ENCODE measurements at places on chromosomes 6 and 20.

DNA sequence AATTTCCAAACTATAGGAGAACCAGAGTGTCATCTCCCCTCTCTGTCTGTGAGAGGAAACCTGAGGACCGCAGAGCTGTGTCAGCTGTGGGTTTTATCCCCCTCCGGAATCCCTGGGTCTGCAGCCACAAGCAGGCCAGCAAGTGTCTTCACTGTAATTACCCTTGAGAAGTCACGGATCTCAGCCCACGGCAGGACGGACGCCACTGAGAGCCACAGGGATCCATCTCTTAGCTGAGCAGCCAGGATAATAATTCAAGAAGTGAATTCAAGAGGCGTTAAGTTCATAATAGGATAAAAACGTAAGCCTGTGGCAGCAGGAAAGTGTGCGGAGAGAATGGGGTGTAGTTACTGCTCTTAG lies 37.0 kb downstream of the DLL1 start:
- DNase-seq, result no peak

GRCh38 chr6:169640351-169640852 lies 61.4 kb downstream of the WDR27 start:
- DNase-seq, result peak; percentile 45

DNA sequence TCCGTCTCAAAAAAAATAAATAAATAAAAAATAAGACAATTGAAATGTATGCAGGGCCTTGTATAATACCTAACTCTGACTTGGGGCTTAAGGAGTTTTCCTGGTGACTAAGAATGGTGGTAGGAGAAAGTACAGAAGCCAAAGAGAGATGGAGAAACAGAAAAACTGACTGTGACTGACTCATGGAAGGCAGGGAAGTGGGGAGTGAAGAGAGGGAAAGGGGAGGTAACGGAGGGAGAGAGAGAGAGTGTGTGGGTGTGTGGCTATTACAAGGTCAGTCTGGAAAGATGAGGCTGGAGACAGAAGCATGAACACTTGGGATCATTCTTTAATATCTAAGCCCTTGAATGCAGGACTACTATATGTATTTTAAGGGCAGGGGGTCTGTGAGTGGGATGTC lies 38.5 kb downstream of the SNRNP48 start:
- peak; percentile 50 for DNase-seq

GRCh38 chr6:31070711-31071197 lies 41.6 kb downstream of the C6orf15 start:
- DNase-seq, result peak; percentile 70

DNA sequence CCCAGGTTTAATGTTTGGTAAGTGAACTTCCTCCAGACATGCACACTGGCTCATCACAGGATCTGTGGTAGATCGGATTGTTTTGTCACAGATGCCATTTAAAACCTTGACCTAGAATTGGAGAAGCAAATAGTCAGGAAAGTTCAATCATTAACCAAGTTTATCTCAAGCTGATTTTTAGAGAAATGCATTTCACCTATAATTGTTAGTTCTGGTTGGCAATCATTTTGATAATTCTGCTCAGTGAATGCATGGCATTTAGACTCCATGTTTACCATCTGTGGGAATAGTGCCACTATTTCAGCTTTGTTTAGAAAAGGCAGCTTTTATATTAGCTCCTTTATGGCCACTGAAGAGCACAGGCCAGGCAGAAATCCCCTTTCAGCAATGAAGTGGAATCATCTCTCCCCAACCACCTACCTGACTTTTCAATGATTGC lies 73.9 kb upstream of the IPCEF1 start:
- DNase-seq, result no peak

GRCh38 chr6:104682722-104683643 lies 176.7 kb downstream of the HACE1 start:
- peak; percentile 24 for DNase-seq

GRCh38 chr20:58778760-58779159 lies 71.9 kb downstream of the GNAS-AS1 start:
- no peak for DNase-seq

- no peak for DNase-seq
Measured at GRCh38 chr20:38770546-38770945, 22.3 kb downstream of the ACTR5 start.

- DNase-seq, result no peak
Measured at GRCh38 chr6:138945354-138945753, 42.7 kb downstream of the REPS1 start.

- DNase-seq, result no peak
Measured at GRCh38 chr20:32534661-32535240, 50.4 kb downstream of the NOL4L start.

- DNase-seq, result no peak
Measured at GRCh38 chr6:9002833-9003232, 567.5 kb upstream of the SLC35B3 start.

DNA sequence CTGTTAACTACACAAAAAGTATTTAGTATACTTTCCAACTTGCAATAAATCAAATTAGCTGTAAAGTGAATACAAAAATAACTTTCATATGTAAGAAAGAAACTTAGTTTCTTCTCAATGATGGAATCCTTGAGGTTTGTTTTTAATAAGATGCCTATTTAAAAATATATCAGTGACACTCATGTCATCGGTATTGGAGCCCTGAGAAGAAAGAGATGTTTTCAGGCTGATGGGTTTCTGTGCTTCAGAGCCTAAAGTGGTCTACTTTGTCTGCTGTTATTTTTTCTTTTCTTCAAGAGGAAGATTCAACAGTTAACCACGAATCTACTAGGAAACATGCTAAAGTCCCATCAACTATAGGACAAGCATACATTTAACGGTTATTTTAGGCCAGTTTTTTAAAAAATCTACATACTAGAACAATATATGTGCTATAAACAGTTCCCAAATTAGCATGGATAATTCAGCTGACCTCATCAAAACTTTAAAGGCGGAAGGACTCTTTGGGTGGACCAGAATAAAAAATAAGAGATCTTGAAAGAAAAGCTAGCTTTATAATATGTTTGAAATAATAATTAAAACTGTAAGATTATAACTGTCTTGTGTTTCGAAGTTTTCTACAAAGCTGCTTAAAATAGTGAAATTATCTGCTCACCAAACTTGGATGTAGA lies 147.0 kb upstream of the SAMD5 start:
- DNase-seq, result peak; percentile 26

DNA sequence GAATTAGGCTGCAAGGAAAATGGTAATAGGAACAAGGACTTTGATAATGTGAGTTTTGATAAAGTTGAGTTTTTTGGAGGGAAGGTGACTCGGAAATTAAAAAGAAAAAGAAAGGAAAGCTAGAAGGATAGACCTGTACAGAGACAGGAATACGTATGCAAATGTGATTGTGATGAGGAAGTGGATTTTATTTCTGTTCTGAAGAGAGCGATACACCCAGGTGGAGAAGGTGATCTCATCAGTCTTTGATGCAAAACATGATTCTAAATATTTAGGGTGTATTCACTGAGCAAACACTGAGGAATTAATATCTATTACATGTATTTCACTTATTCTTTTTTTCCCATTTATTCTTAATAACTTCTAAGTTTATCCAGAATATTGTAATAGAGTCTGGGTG lies 9.2 kb upstream of the PLEKHG1 start:
- no peak for DNase-seq

DNA sequence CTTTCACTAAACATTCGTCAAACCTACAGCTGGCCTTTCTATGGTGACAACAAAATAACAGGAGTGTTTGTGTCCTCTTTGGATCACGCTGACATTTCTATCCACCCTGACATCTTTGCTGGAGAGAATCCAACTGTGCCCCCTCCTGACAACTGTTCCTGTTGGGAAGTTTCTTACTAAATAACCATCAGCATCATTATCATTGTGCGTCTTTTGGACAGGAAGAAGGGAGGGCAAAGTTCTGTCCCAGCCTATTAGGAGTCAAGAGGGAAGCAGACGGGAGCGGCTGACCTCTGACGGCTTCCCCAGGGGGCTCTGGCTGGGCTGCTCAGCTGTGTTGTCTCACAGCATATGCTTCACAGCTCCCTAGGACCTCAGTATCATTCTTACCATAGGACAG lies 195.9 kb upstream of the SULF2 start:
- DNase-seq, result no peak

- no peak for DNase-seq
Measured at GRCh38 chr6:30543821-30544220, 12.5 kb downstream of the GNL1 start.

DNA sequence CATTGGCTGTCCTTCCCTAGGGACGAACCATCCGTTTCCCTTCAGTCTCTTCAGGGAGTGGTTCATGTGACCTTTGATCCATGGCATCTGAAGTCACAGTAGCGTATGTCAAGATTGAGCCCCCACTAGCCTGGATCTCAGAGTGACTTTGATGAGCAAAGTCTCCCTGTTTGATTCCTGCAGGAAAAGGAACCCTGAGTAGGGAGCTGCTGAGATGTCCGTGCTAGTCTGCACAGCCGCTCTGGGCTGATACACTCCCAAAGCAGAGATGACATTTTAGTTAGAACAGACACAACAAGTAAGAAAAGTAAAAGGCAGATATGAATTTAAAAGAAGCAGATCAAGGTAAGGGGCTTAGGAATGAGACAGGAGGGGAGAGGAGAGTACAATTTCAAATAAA lies 899.4 kb downstream of the C6orf118 start:
- DNase-seq, result no peak

DNA sequence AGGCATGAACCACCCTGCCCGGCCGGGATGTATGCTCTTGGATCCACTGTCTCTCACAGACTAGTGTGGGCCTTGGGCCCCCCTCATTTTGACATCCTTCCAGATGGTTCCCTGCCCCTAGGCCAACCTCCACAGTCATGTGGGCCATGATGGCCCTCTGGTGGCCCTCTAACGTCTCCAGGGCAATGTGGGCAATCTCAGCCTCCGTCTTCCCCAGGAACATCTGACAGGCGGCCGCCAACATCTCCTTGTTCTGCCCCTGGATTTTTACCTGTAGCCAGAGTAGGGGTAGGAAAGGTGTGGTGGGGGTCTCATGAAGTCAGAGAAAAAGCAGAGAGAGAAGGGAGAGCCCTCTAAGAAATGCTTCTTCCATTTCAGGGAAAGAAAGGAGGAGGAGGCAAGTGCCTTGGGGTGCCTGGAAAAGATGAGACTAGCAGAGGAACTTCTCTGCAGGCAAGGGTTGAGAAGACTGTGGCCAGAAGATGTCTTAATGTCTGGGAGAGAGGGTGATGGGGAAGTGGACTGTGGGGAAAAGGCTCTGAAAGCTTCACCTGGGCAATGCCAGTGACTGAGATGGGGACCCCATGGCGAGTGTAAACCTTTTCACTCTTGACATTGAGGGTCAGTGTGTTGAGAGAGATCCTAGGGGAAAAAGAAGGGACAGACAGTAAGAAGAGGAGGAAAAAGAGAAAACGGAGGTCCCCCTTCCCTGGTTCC lies 1.3 kb downstream of the FLOT1 start:
- DNase-seq, result no peak

DNA sequence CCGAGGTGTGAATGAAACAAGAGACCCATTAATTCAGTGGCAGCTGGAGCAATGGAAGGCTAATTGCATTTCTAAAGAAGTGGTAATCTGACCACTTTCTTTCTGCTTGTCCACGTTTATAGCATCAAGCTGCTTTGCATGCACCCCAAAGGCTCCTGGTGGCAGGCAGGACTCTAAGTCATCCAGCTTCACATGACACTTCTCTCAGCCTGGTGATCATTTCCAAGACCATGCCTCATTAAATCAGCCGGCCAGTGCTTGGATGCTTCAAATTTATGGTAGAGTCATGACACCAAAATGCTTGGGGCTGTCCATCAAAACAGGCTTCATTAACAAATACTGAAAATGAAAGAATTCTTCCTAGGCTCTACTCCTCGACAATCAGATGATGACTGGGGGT lies 614.9 kb downstream of the DOK5 start:
- DNase-seq, result no peak

DNA sequence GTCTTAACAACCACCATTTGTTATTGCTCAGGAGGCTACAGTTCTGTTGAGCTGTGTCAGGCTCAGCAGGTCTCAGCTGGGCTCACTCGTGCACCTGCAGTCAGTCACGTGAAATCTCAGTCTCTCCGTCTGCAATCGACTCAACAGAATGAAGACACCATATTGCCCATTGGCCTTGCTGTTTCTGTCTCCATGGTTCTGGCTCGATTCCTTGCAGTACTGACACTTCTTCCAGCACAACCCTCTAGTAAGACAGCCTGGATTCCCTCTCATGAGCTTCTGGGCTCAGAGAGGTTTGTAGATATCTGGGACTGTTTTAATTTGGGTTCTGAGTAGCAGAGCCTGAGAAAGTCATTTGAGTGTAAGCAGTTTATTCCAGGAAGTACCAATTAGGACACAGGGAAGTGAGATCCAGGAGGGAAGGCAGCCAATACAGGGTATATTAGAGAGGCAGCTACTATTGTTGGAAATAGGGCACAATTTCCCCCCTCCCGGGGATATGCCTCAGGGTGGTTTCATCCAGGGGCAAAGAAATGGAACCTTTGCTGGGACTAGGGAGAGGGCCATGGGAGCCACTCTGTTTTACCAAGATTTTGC lies 87.4 kb upstream of the RALGAPA2 start:
- no peak for DNase-seq

- peak; percentile 36 for DNase-seq
Measured at GRCh38 chr20:5168651-5169396, 42.0 kb downstream of the CDS2 start.

- DNase-seq, result no peak
Measured at GRCh38 chr6:142167071-142167470, 20.0 kb downstream of the VTA1 start.

GRCh38 chr20:54510541-54511129 lies 35.2 kb downstream of the DOK5 start:
- DNase-seq, result peak; percentile 46

- DNase-seq, result peak; percentile 6
Measured at GRCh38 chr6:41976794-41977484, 35.3 kb upstream of the CCND3 start.

DNA sequence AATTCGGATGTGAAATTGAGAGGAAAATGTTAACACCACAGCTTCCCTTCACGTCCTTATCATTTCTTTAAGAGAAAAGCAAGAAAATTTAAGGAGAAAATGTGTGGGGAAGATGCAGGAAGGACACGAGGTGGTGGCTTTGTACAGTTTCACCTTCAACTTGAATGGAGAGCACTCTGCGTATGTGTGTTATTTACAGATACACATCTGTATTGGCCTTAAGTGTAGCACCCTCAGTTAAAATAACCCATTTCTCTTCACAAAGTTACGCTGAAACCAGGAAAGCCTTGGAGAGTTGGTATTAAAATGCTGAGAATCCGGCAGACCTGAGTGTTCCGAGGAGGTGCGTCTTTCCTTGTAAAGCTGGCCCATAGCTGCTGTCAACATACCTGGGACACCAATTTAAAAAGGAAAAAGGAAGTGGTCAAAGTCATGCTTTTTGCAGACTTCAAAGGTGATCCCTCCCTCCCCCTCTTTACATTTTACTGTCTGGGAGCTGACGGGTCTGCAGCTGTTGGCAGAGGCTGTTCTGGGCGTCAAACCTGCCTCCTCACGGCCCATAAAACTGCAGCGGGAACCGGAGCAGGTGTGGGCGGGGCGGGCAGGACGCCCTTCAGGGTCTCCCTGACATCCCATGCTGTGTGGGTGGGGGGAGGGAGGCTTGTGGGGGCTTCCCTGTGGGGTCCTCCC lies 61.3 kb upstream of the TBXT start:
- no peak for DNase-seq

Data from fibroblast of skin of right biceps (primary cell).